Esophagus squamous epithelium (tissue), 5 donors: ENCODE measurements at places on chromosomes 11 and 22.

GRCh38 chr22:29886596-29886995, 3.6 kb downstream of the MTMR3 start:
- no peak for DNase-seq

DNA sequence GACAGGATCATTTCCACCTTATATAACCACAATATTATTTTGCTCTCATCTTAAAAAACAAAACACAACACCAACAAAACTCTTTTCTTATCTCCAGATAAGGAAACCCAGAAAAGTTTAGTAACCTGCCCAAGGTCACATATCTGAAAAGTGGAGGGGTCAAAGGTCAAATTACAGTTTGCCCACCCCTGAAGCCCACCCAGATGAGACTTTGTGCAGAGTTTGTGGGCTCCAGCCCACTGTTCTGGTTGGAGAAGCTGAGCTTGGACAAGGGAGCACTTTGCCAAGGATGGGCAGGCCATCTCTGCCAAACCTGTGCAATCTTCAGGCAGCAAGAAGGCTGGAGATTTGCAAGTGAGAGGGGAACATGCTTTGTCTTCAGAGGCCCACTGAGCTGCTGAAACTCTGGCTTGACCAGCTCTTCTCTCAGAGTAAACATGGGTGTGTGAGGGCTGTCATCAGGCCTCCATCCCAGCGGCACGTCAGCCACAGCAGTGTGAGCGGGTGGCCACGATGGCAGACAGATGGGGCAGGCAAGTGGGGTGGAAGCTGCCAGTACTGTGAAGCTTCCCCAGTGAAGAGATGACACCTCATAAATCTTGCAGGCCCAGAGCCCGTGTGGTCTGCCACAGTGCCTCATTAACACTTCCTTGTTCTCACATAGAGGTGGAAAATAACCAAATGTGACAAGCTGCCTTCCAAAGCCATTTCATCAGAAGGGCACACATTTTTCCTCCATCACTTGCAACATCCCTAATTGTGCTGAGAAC, 111.8 kb downstream of the CCDC81 start:
- no peak for DNase-seq

DNA sequence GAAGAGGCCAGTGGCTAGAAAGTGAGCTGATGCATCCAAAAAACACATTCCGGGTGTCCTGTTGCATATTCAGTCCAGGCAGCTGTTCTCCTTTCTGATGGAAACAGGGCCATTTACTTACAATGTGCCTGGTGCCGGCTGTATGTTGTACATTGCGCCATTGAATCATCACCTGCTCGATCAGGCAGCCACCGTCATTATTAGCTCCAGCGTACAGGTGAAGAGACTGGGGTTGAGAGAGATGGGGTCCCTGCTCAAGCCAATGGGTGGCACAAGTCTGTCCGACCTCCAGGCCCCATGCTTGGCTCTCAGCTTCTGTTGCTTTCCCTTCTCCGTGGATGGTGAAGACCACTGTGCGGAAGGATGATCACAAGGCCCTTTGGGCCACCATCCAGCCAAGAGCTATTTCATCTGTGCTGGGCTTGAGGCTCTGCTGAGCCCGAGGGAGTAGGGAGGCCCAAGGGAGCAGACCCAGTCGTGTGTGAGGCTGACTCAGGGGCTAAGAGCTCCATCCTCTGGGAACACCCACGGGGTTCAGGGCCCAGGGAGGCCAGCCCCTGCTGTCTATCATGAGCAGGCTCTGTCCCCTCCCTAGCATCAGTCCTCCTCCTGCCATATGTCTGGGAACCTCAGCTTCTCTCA, 20.7 kb upstream of the EMID1 start:
- no peak for DNase-seq

- DNase-seq = no peak
Measured at GRCh38 chr22:49364398-49364797, 463.3 kb downstream of the BRD1 start.

DNA sequence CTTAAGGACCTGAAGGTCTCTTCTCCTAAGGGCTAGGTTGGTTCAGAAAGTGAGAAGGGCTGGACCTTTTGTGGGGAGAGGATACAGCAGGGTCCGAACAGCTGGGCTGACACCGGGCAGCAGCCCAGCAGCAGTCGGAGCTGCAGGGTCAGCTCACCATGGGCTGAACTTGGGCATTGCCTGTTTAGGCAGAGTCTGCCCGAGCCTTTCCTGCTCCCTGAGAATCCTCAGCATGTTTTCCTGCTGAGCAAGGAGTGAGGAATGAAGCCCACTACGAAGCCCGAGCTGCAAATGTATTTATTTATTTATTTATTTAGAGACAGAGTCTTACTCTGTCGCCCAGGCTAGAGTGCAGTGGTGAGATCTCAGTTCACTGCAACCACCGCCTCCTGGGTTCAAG, 83.9 kb downstream of the PTPRJ start:
- no peak for DNase-seq

DNA sequence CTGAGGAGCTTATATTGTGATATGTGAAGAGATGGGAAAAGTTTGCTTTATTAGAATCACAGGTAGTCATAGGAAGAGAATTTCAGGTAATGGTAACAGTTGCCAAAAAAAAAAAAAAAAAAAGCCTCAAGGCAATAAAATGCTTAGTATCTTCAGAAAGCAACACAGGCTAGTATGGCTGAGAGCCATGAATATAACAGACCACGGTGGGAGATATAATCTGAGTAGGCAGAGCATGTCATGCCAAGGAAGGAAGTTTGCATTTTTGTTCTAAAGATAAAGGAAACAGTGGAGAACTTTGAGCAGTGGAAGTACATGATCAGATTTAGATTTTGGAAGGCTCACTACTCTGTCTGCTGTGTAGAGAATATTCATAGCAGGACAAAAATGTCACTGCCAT, 211.4 kb downstream of the ETS1 start:
- no peak for DNase-seq

GRCh38 chr11:30990625-30991296, 378.8 kb downstream of the DCDC1 start:
- DNase-seq = no peak

DNA sequence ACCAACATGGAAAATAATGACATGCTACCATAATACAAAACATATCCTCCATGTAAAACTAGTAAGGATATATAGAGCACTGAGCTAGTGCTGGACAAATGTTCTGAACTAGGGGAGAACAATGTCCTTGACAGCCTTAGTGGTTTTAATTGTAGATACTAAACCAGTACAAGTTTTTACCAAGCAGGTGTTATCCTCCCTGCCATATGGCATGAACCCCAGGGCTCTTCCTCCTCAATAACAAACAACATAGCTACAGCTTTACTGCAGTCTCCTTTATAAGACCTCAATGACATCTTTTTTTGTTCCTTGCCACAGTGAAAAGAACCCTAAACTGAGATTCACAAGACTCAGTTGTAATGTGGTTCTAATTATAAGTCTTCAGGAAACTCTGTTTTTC, 70.2 kb upstream of the GDPD4 start:
- DNase-seq = no peak

DNA sequence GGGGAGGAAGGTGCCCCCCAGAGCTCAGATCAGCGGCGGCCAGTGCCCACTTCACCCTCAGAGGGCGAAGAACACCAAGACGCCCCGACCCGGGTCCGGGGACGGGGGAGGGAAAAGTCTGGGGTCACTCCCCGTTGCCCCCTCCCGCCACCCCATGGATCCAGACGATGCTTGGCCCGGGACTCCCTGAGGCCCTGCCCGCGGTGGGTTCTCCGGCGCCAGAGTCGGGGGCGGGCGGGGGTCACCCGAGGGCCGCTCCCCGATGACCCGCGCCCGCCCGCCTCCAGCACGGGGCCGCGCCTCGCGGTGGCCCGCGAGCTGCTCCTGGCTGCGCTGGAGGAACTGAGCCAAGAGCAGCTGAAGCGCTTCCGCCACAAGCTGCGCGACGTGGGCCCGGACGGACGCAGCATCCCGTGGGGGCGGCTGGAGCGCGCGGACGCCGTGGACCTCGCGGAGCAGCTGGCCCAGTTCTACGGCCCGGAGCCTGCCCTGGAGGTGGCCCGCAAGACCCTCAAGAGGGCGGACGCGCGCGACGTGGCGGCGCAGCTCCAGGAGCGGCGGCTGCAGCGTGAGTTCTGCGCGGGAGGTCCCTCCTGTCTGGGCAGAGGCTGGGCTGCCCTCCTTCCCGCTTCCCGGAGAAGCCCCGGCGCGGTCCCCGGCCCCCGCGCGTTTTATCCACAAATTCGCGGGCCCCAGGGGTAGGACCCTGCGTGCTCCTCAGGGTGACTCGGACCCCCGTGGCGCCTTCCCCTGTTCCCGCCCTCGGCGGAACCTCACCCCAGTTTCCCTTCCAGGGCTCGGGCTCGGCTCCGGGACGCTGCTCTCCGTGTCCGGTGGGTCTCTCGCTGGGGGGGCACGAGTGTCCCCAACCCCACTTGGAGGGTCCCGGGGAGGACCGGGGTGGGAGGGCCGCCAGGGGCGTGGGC, 1.1 kb downstream of the NLRP6 start:
- DNase-seq = no peak

- DNase-seq = no peak
Measured at GRCh38 chr11:2092956-2093412, 46.2 kb downstream of the IGF2 start.

DNA sequence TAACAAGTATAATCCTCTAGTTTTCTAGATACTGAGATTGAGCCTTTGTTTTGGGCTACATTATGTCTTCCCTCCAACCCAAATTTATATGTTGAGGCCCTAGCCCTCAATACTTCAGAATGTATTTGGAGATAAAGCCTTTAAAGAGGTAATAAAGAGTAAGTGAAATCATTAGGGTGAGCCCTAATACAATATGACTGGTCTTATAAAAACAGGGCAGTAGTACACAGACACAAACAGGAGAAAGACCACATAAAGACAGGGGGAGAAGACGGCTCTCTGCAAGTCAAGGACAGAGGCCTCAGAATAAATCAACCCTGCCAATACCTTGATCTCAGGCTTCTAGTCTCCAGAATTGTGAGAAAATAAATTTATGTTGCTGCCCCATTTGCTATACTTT, 6.3 kb downstream of the OR10V1 start:
- no peak for DNase-seq

DNA sequence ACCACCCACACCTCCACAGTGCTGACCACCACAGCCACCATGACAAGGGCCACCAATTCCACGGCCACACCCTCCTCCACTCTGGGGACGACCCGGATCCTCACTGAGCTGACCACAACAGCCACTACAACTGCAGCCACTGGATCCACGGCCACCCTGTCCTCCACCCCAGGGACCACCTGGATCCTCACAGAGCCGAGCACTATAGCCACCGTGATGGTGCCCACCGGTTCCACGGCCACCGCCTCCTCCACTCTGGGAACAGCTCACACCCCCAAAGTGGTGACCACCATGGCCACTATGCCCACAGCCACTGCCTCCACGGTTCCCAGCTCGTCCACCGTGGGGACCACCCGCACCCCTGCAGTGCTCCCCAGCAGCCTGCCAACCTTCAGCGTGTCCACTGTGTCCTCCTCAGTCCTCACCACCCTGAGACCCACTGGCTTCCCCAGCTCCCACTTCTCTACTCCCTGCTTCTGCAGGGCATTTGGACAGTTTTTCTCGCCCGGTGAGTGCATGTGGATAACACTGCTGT, 28.4 kb downstream of the MUC5B start:
- no peak for DNase-seq

- no peak for DNase-seq
Measured at GRCh38 chr22:44399906-44400762, 87.4 kb upstream of the SHISAL1 start.

DNA sequence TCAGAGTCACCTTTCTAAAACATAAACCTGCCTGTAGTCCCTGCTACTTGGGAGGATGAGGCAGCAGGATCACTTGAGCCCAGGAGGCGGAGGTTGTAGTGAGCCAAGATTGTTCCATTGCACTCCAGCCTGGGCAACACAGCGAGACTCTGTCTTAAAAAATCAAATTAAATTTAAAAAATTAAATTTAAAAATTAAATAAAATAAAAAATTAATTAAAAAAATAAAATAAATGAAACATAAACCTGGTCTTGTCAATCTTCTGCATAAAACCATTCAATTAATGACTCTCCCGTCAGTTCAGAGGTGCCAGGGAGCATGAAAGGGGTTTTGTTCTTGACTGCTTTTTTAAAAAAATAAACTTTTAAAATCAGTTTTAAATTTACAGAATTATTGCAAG, 48.6 kb downstream of the CCDC83 start:
- no peak for DNase-seq

DNA sequence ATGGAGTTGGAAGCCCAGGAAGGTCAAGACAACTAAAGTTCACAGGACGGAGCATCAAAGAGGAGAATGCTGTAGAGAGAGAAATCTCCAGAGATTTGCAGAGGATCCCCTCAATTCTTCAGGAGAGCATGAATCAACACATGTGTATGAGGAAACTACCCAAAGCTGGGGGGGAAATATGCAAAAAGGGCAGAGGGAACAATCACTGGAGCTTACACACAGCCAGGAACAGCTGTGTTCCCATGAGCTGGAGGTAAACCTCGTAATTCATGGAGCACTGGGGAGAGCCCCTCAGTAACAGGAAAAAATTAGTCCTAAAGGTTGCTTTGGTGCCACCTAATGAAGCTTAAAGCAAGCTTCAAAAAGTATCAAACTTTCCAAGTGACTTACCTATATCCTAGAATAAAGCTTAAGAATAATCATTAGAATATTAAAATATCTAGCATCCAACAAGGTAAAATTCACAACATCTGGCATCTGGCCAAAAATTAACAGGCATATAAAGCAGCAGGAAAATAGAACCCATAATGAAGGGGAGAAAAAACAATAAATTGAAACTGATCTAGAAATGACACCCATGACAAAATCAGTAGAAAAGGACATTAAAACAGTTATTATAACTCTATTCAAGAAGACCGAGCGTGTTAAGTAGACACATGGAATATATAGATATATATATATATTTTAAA, 134.2 kb downstream of the STK33 start:
- DNase-seq = no peak

DNA sequence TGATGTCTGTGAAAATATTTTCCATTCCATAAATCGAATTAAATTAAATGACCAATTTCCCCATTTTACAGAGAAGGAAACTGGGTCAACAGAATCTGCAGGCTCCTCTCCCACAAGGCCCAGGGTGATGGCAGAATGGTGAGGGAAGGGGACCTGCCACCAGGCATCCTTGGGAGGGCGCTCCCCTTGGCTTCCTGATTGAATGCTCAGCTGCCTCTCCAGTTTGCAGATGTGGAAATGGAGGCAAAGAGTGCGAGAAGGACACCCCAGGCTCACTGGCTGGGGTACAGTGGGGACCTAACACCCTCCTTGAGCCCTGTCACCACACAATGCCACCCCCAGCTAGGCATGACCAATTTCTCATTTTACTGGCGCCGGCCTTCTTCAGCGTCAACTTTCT, 28.5 kb upstream of the CSNK1E start:
- no peak for DNase-seq

- DNase-seq = no peak
Measured at GRCh38 chr11:36009473-36009872, 65.6 kb downstream of the LDLRAD3 start.

- DNase-seq = no peak
Measured at GRCh38 chr22:37470087-37470445, 16.1 kb downstream of the MFNG start.

GRCh38 chr22:39405346-39406085, 5.9 kb downstream of the TAB1 start:
- DNase-seq = no peak

- no peak for DNase-seq
Measured at GRCh38 chr11:131841028-131841427, 470.6 kb downstream of the NTM start.
